ENCODE measurements at places on chromosomes 3 and 15.

DNA sequence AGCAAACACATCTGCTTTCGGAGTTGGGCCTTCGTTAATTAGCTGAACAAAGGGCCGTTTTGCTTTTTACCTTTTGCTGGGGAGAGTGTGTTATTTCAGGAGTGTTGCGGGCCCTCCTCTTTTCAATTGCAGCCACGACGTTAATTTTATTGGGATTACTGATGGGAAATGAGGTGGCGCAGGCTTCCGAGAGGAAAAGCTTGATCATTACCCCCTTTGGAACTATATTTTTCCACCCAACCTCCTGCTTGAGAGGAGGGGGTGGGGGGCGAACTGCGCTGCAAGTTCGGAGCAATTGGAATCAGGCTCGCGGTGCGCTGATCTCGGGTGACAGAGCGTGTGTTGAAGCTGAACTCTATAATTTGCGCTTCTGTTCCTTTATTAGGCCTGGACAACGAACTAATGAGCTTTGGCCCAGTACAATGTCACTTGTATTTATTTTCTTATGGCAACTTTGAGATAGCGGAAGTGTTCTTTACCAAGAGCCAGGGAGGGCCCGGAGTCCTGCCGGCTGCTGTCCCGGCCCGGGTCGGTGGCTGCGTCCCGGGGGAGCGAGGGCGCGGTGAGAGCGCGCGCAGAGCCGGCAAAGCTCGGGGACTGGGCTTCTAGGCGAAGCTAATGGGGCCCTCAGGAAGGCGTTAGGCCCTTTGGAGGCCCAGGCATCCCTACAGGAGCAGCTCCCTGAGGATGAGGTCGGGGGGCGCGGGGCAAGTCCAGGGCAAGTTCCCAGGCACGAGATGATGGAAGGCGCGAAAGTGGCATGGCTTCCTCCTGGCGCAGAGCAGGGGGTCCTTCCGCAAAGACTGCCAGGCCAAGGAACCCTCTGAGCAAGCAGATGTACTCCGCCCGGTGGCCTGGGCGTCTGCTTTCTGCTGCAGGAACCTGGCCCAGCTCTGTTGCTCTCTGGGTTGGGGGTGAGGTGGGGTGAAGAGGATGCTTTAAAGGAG is 12.9 kb downstream of the NR2F2 start:
- DNase-seq, result no peak

GRCh38 chr15:46309914-46310313 is 675.1 kb downstream of the SQOR start:
- no peak for DNase-seq

DNA sequence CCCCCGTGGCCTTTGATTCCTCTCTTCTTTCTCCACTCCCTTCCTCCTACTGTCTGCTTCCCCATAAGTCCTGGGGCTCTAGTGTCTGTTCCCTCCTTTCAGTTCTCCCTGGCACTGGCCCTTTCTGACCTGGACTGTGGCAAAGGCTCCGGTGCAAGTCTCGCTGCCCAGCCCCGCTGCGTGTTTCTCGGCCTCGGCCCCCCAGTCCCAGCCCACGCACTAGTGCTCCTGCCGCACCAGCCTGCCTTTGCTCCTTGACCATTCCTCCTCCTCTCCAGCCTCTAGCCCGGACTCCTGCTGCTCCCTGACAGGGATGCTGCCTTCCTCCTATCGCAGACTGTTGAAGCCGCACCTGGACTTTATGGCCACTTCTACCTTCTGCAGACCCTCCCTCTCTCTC is 2.1 kb downstream of the TM6SF1 start:
- DNase-seq, result no peak

DNA sequence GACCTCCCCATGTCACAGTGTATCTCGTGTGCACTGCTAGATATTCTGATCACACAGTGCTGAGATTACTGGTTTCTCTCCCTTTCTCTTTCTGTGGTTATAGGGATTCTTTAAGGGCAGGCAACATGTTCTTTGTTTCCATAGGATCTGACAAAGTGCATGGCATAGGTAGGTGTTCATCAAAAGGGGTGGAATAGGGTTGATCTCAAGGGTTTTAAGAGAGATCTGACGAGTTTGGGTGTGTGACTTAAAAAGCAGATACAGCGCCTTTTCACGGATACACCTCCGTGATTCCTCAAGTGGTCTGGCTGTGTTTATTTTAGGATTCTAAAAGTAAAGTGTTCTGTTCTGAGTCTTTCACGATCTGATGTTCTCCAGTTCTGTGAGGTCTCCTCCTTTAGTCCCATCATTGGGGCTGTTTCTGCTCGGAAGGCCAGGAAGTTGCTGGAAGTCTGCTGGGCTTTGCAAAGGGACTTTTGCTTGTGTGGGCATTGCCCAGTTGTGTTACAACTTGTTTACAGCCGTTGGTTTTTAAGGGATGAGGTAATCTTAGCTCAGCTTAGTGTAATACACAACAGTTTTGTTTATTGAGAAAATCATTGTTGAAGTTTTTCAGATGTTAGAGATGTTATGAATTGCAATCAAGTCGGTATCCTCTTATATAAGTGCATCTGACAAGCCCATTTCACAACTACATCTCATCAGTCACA is 34.8 kb downstream of the IGF1R start:
- DNase-seq, result no peak

- DNase-seq, result peak; percentile 88
These were observed 2.7 kb downstream of the VGLL3 start for GRCh38 chr3:86988235-86988634.

DNA sequence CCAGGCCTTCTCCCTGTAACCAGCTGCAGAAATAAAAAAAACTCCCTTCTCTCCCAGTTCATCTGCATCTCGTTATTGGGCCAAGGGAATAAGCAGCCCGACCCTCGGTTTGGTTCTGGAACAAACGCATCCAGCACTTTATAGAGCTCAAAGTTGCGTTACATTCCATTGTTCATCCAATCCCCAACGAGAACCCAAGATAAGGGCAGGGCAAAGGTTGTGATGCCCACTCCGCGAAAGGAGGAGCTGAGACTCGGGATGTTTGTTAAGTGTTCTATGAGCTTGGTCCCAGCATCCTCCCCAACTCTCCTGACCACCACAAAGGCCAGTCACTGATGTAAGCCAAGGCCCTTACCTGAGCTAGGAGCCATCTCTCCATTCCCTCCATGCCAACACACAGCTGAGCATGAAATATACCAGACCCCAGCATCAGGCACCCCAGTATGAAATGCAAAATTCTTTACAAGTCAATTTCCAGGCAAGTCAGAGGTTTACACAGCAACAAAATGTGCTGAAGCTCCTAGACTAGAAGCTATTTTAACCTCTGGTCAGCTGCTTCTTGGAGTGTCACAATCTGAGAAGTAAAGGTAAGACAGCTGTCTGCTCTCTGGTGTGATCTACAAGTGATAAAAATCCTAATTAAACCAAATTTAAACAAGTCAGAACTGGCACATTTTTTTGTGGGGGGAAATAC is 17.9 kb downstream of the CCDC12 start:
- DNase-seq, result no peak

DNA sequence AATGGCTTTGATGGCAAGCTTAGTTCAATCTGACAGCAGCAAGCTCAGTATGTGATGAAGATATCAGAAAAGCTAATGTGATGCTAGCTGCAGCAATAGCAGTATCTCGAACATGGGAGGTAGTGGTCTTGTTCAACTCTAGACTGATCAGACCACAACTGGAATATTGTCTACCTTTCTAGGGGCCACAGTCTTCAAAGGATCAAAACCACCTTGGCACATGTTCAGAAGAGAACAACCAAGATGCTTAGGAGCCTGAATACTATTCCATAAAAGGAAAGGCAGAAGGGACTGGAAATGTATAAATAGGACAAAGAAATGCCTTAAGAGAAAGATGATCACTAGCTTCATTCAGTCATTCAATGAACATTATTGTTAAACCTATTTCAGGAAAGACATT is 2.3 kb downstream of the C3orf70 start:
- no peak for DNase-seq

DNA sequence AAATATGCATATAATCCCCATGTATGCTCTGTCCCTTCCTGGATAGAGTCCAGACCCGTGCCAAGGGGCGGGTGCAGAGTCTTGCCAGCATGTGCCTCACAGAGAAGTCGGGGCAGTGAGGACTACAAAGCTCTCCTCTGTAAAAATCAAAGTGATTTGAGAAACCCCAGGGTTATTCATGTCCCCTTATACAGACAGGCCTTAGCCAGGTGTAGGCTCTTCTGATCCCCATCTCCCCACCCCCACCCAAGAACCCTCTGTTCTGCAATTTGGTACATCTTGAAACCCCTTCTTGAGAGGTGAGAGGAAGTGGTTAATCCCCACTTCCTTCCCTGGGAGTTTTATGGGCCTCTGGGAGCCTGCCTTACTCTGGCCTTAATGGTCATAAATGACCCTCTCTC is 24.7 kb downstream of the TRIM71 start:
- DNase-seq, result no peak

- DNase-seq, result peak; percentile 44
These were observed 52.4 kb downstream of the POLQ start for GRCh38 chr3:121493431-121493830.

GRCh38 chr3:99509224-99509623 is 129.2 kb upstream of the COL8A1 start:
- peak; percentile 90 for DNase-seq

DNA sequence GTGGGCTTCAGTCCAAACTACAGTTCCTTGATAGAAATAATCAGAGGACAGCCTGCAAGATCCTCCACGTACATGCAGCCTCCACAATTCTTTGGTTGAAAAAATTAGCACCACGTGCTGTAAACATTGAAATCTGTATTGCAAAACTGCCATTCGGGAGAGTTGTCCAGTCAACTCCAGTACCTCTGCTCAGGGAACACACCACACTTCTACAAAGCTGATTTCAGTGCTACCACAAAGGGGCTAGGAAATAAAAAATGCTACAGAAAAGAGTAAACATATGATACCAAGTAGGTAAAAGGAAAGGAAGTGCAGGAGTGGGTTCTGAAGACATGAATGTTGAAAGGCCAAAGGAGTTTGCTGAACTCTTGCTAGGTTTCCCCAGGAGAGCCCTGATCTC is 40.4 kb downstream of the GHSR start:
- no peak for DNase-seq

GRCh38 chr3:140268610-140269009 is 333.6 kb downstream of the CLSTN2 start:
- DNase-seq, result no peak

GRCh38 chr15:71921191-71921590 is 110.8 kb downstream of the NR2E3 start:
- DNase-seq, result no peak

DNA sequence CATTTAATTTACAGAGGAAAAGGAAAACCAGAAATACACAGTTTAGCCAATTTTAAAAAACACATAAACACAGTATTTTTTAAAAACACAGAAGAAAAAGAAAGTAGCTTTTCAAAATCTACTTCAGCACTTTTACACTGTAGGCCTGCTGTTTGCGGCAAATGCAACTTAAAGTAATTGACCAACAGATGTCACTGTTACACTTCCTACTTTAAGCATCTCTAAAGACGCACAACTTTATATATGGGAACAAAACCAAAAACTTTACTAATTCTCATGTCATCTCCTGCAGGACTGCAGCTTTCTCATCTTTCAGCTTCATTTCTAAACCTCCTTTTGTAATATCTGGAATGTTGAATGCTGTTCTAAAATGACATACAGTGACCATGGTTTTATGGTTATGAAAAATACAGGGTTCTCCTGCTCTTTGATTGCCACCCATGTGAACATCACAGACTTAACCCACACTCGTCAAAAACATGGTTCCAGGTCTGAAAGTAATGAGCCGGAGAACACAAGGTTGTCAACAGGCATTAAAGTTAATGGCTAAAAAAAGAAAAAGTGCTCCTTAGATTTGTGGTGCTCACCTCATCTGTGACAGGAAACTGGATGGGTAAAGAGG is 107.9 kb downstream of the FMN1 start:
- DNase-seq, result peak; percentile 76

DNA sequence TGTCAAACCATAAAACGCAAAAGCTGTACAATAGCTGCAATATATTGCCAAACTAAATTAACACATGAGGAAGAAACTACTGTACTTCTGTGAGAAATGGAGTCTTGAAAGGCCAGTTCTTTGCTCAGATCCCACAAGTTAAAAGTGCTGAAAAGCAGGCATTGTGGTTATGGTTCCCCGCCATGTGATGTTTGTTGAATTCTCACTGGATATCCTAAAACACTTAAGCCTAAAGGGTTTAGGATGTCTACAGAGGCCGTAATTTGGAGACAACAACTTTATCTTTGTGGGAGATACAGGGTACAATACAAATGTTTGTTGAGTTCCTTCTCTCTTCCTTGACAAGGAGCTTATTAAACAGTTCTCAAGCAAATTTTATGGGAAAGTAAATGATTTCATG is 53.2 kb downstream of the TMEM212 start:
- DNase-seq, result no peak

- no peak for DNase-seq
These were observed 69.6 kb downstream of the ZIC4 start for GRCh38 chr3:147336543-147337278.

GRCh38 chr3:15892311-15893227 is 94.8 kb upstream of the ANKRD28 start:
- peak; percentile 52 for DNase-seq

- no peak for DNase-seq
These were observed 26.4 kb downstream of the TOMM70 start for GRCh38 chr3:100374521-100374920.

DNA sequence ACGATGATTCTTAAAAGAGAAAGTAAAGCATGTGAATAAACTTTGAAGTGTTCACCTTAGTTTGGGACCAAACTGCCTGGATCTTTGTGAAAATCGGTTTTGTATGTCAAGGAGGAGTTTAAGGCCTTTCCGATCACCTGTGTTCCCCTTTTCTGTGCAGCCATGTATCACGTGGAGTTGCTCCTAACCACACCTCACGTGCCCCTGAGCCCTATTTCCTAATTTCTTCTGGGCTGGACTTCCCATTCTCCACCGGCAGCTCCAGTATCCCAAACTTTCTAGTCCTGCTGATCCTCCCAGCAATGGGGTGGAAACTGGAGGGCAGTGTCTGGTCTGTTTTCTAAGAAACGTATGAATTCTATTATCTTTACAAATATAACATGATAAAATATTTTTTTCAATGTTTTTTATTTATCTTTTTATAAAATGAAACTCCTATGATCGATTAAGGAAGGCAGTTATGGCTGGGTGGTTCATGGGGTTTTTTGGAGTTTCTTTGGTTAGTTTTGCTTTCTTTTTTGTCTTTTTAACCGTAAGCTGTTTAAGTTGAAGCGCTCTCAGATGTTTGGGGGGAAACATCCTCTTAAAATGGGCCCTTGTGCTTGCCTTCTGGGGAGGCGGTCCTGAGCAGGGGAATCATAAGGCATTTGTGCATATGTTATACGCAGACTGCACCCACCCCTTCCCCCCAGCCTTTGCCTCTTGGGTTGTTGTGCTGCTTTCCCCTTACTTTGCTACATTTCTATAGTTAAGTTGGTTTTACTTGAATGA is 43.6 kb upstream of the WWTR1 start:
- DNase-seq, result peak; percentile 48

DNA sequence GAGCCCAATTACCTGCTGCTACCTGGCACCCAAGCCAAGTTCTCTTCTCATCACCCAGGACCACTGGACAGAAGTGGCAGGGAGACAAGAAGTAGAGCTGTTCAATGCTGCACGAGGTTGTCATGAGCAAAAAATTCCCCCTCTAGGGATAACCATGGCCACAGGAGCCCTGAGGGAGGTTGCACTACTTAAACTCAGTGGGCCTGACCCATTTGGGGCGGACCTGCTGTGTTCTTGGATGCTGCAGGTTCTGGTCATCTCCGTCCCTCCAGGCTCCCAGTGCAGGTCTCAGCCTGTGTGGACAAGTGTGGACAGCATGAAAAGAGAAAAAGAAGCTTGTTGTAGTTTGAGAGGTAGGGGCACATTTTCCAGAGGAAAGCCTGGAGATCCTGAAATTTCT is 26.1 kb upstream of the MANF start:
- no peak for DNase-seq

Data from fibroblast of skin of abdomen (primary cell).